ENCODE measurements at places on chromosomes 2 and 18.
A peak's percentile ranks its signal among the peaks of the same experiment; 100 is the strongest.

- DNase-seq = no peak
Observed at GRCh38 chr2:2400286-2401038, 69.4 kb upstream of the MYT1L start.

DNA sequence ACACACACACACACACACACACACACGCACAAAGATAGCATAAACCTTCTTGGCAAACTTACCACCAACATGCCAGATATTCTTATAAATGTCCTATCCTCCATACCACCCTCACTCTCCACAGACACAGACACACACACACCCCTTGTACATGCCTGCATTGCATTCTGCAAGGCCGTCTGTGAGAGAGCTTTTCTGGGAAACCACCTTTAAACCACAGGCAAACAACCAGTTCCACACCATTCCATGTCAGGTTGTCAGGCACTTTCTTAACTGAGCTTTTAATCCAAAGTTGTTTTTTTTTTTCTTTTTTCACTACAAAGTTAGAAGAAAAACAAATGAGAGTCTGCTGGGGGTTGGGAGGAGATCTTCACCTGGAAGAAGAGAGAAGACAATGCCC, 221.1 kb downstream of the C1D start:
- no peak for DNase-seq

- DNase-seq = peak; percentile 30
Observed at GRCh38 chr2:10329880-10330699, 27.4 kb downstream of the HPCAL1 start.

DNA sequence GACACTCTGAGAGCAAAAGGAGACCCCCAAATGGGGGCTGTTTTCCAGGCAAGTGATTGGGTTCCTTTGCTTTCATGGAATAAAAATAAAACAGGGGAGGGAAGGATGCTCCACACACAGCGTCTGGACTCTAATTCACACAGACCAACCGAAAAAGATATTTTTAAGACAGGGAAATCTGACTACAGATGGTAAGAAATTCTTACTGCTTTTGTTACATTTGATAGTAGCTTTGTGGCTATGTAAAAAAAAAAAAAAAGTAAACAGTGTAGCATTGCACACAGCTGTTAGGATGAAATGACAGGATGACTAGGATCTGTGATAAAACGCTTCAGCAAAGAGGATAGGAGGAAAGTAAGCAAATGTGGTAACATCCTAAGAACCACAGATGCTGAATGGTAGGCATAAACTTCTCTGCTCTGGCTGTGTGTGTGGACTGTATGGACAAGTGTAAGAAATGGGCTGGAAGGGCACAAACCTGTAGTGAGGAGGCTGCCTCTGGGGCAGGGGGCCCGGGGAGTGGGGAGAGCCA, 207.6 kb downstream of the ANAPC1 start:
- no peak for DNase-seq

- DNase-seq = no peak
Observed at GRCh38 chr2:239819091-239819973, 205.8 kb downstream of the NDUFA10 start.

- no peak for DNase-seq
Observed at GRCh38 chr2:33217406-33217805, 259.0 kb upstream of the RASGRP3 start.

DNA sequence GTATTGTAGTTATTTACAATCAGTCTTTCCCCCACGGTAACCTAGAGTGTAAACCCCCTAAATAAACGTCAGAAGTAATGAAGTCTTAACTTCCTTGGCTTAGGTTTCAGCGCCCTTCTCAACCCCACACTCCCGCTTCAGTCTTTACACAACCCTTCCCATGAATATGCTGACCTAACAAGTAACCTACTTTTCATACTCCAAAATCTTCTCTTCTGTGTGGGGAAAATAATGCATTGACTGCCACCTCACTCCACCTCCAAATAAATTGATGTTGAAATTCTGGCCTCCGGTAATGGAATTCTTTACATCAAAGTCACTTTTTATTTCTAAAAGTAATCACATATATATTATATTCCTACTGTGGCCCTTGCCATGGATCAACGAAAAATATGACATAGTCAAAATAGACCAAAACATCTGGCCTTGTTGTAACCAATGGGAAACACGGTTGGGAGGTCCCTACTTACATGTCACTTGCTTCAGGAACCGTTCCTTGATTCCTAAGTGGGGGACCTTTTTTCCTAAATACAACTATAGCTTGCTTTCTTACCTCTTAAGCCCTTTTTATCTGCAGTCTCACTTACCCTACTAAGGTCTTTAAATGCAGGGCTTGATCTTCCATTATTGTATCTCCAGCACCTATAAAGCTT, 961 bp downstream of the GEN1 start:
- DNase-seq = no peak

- DNase-seq = no peak
Observed at GRCh38 chr2:160010361-160011145, 51.9 kb downstream of the PLA2R1 start.

- DNase-seq = no peak
Observed at GRCh38 chr2:216308576-216308975, 63.7 kb downstream of the MARCHF4 start.

Measured in activated naive CD4-positive, alpha-beta T cell treated with anti-CD3 and anti-CD28 coated beads, Interleukin-2, amount 50 U/mL, for 16 hours (primary cell).